ENCODE measurements at places on chromosomes 7 and 10.

DNA sequence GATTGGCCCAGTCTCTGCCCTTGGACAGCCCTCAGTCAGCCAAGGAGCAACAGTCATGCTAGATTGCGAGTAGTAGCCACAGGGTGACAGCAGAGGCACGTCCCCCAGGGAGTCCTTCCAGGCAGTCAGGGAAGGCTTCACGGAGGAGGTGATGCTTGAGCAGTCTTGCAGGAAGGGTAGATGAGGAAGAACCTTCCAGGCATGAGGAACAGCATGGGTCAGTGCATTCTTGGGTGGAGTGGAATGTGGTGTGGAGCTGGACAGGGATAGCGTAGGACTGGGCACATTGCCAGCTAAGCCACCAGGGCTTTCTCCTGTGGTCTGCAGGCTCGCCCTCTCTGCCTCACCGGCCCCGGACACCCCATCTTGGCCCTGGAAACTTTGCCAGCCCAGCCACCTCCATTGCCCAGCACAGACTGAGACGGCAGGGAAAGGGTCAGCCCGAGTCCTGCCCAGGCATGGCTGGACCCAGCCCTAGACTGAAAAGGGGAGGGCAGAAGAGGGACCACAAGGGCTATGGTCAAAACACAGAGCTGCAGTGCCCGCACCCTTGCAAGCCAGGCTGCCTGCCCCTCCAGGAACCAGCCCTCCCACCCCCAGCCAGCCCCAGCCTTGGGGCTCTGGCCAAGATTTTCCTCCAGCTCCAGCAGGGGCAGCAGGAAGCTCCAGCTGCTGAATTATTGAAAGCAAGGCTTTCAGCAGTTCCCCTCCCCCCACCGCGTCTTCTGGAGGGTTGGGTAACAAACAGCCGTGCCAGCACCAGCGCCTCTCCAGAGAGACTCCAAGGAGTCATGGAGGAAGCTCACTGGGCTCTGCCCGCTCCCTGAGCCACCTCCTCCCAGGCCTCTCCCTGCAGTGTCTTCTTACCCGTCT lies 18.7 kb downstream of the SRRM3 start:
- no peak for DNase-seq

DNA sequence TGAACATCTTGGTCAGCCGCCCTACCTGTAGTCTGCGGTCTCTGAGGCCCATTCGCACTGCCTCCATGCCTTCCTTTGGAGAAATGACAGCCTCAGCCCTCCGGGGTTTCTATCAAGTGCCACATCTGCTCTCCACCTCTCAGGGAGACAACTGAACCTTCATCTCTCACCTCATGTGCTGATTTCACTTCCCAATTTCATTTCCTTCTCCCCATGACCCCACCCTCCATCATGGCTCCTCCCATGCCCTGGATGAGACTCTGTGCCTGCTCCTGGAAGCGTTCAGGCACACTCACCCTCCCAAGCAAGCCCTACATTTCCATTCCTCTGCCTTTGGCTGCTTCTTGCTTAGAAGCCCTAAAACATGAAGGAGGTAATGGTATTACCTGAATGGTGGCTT lies 7.8 kb upstream of the SCD start:
- no peak for DNase-seq

DNA sequence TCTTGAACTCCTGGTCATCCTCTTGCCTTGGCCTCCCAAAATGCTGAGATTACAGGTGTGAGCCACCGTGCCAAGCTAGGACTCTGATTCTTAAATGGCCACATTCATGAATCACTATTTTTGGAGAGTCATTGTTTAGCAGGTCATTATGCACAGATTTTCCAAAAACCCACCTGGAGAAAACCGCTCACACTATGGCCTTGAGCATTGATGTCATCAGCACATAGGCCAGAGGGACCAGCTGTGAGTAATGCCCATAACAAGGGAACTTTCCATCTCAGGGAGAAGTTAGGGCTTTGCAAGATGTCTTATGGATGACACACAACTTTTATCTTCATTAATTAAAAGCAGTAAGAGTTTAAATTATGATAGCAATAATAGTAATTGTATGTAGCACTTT lies 86.4 kb upstream of the KIF5B start:
- no peak for DNase-seq

- no peak for DNase-seq
Observed at GRCh38 chr10:88901206-88901983, 21.4 kb downstream of the STAMBPL1 start.

DNA sequence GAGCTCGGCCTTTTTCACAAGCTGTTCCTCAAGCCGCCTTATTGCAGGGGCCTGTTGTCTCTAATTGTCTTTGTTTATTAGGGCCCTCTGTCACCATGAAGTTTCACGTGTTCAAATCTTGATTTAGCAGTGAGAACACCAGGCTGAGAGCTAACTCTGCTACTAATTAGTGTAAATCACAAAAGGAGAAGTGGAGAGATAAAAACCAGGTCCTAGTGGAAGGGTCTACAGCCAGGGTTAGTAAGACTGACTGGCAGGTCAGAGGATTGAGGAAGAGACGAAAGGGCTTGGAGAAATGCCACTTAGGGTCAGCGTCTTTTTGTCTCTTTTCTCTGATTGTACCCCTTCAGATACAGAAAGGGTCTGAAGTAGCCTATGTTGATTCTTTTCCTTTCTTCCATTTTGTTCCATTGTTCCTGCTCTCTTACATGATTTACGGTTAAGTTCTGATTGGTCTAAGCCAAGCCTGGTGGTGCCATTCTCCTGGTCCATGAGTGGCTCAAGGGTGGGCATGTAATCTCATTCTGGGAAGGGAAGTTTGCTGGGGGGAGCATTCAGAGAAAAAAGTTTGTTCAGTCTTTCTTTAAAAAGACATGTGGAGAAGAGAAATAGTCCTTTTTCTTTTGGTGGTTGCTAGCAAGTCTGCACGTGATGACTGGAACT lies 21.3 kb downstream of the SSMEM1 start:
- DNase-seq: no peak

- no peak for DNase-seq
Observed at GRCh38 chr10:86413046-86413728, 46.6 kb upstream of the GRID1 start.

DNA sequence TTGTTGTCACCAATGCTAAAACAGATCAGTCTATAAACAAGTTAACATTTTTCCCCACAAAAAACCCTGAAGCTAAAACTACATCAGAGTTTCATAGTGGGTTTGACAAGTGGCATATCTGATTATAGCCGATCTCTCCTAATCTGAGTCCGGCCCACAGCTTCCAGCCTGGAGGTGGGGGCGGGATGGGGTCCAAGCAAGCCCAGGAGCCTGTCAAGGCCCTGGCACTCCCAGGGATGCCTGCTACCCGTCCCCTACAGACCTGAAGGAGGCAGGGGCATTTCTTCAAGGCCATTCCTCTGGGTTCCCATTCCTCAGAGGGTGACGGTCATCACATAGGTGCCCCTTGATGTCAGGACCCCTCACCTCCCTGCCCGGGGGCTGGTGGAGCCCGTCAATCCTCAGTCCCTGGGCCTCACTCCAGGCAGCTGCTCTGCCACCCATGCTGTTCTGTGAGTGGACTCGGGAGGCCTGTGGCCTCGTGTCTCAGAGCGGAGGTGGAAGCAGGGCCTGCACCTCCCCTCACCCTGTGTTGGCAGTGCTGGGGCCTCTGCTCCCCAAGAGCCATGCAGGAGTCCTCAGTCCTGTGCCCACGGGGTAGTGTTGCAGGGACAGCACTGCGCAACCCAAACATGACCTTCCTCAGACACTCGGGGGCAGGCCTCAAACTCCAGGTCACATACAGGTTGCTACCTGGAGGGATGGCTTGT lies 8.8 kb downstream of the DPYSL4 start:
- no peak for DNase-seq

DNA sequence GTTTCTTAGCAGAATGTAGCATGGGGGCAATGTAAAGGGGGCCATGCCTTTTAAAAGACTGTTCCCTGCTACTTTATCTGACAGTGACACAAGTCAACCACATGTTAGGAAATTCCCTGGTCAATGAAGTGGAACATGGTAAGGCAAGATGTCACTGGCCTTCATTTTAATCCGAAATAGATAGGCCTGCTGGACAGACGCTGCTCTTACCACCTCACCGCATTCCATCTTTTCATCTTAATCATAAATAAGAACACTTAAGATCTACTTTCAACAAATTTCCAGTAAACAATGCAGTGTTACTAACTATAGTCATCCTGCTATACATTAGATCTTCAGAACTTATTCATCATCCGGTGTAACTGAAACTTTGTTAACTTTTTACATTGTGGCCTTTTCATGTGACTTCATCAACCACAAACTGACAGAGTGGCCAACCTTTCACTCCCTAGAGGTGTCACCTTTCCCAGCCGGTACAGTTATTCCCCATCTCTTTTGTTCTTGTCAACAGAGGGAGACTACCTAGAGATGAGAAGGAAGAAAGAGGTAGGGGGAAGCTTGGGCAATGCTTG lies 15.6 kb downstream of the ASB4 start:
- no peak for DNase-seq

- no peak for DNase-seq
Observed at GRCh38 chr7:28266402-28266801, 85.8 kb upstream of the JAZF1 start.

- DNase-seq: no peak
Observed at GRCh38 chr10:110220398-110220797, 13.0 kb downstream of the MXI1 start.

DNA sequence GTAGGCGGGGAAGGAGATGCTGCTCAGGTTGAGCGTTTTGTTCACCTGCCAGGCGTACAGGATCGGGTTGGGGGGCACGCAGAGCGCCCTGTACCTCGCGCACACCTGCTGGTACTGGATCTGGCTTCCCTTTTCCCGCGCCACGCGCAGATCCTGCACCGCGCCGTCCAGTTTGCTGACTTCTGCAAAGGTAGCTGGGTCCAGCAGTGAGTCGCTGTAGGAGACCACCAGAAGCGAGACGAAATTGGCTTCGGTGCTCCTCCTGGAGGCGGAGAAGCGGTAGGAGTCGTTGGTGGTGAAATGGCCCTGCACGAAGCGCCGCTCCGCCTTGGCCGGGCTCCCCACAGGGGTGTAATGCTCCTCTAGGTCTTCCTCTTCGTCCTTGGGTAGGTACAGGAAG lies 90.7 kb upstream of the RAB18 start:
- DNase-seq: no peak
